ENCODE measurements at places on chromosomes 16 and 17.

GRCh38 chr17:44795421-44795820 is 34.7 kb downstream of the GJC1 start:
- H3K36me3 ChIP-seq, result peaks cover 5% of the 10 kb centered on the region
- peak overlapping the region; percentile 70 for H3K27ac ChIP-seq
- H3K27me3 ChIP-seq, result no peaks in the 10 kb centered on the region
- no peak for DNase-seq

GRCh38 chr16:65306300-65306699 is 184.4 kb upstream of the CDH11 start:
- DNase-seq, result no peak
- no peak overlapping the region for H3K4me3 ChIP-seq

DNA sequence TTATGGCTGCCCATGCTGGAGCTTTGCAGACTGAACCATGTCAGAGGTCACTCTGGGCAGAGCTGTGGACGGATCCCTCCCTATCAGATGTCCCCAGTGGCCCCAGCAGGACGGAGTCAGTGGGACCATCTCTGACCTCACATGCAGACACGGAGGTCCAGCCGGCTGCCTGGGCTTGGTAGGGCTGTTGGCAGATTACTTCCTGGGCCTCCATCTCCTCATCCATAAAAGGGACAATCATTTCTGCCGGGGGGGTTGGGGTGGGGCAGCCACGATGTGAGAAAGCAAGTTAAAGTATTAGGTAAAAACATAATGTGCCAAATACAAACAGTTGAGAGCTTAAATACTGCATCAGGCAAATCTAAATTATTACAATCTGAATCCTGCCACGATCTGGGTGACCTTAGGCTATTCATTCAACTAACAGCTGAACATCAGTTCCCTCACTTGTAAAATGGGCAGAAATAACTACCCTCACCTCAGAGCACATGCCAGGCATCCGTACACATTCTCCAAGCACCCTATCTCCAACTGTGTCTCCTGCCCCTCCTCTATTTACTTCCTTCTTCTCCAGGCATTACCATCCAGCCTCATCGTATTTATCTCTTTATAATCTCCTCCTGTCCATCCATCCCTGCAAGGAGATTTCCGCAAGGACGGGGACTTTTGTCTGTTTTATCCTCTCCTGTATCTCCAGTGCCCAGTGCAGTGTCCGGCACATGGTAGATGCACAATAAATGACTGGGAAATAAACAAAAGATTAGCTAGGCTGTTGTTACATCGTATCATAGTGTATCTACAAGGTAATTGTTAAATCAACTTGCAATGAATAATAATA is 192.3 kb upstream of the FOXF1 start:
- H3K27ac ChIP-seq, result no peak overlapping the region
- H3K27me3 ChIP-seq, result peaks cover 2% of the 10 kb centered on the region
- no peak for DNase-seq
- H3K4me3 ChIP-seq, result no peak overlapping the region
- no peaks in the 10 kb centered on the region for H3K36me3 ChIP-seq
- peaks cover 9% of the 10 kb centered on the region for H3K4me1 ChIP-seq

GRCh38 chr16:7487574-7488323 is 155.1 kb downstream of the RBFOX1 start:
- peaks cover 10% of the 10 kb centered on the region for H3K27me3 ChIP-seq
- H3K27ac ChIP-seq, result no peak overlapping the region
- H3K4me1 ChIP-seq, result no peaks in the 10 kb centered on the region
- H3K4me3 ChIP-seq, result no peak overlapping the region
- peaks cover 74% of the 10 kb centered on the region for H3K36me3 ChIP-seq
- no peak for DNase-seq

DNA sequence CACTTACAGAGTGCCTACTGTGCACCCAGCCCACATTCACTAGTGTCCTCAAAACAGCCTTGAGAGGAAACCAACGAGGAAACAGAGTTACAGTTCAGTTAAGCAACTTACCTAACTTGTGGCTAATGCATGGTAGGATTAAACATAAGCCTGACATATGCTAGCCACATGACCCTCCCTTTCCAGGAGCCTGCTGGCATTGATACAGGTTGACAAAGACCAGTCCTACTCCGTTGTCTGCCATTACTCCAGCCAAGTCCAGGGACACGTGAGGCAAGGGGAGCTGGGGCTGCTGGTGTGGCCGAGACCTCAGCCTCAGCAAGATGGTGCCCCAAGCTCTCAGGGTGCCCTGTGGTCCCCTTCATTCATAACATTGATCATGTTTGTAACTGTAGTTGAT is 37.9 kb downstream of the SNX20 start:
- H3K4me1 ChIP-seq, result peaks cover 15% of the 10 kb centered on the region
- no peak for DNase-seq
- no peaks in the 10 kb centered on the region for H3K27me3 ChIP-seq
- no peaks in the 10 kb centered on the region for H3K36me3 ChIP-seq

DNA sequence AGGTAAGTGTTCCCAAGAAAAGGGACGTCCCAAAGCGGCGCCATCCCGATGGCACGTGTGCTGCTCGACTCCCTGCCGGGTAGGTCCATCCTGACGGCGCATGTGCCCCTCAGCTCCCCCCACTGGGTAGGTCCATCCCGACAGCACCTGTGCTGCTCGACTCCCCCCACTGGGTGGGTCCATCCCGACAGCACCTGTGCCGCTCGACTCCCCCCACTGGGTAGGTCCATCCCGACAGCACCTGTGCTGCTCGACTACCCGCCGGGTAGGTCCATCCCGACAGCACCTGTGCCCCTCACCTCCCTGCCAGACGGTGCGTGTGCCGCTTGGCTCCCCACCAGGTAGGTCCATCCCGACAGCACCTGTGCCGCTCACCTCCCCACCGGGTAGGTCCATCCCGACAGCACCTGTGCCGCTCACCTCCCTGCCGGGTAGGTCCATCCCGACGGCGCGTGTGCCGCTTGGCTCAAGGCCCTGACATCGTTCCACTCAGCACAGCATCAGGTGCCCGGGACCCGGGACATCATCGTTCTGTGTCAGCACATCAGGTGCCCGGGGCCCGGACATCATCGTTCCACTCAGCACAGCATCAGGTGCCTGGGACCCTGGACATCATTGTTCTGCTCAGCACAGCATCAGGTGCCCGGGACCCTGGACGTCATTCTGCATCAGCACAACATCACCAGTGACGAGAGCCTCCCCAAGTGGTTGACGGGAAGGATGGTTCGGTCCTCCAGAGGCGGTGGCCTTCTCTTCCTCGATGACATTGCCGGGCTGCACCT is 5.7 kb upstream of the FN3K start:
- peaks cover 26% of the 10 kb centered on the region for H3K36me3 ChIP-seq
- DNase-seq, result no peak
- peaks cover 12% of the 10 kb centered on the region for H3K27me3 ChIP-seq
- no peak overlapping the region for H3K4me3 ChIP-seq
- H3K4me1 ChIP-seq, result no peaks in the 10 kb centered on the region

DNA sequence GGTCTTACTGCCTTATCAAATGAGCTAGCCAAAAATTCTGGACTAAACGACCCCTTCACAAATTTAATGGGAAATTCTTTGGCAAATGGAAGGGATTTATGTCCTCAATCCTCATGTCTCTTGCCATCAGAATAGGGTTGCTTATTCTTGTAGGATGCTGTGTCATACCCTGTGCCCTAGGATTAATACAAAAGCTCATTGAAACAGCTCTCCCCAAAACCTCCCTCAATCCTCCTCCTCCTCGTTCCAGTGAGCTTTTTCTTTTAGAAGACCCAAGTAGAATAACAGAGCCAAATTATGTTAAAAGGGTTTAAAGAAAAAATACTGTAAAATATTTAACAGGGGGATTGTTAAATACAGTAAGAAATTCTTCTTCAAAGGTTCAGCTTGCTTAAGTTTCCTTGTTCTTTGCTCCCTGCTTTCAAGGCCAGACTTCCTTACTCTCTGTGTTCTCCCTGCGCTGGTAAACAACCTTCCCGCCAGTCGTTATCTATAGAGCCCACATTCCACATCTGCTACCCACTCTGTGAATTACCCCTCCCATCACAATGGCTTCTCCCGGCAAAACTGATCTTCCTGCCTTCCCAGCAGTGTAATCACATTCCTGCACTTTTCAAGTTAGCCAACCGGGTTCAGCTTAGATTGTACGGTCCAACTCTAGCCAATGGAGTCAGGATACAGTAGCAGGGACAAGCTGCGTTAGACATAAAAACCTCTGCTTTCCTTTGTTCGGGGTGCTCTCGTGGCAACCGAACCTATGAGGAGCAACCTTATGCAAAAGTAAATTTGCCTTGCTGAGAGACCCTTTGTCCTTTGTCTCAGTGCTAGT is 9.7 kb downstream of the HPR start:
- H3K27ac ChIP-seq, result peak overlapping the region; percentile 60
- no peak for DNase-seq
- H3K36me3 ChIP-seq, result no peaks in the 10 kb centered on the region
- H3K4me1 ChIP-seq, result peaks cover 7% of the 10 kb centered on the region

DNA sequence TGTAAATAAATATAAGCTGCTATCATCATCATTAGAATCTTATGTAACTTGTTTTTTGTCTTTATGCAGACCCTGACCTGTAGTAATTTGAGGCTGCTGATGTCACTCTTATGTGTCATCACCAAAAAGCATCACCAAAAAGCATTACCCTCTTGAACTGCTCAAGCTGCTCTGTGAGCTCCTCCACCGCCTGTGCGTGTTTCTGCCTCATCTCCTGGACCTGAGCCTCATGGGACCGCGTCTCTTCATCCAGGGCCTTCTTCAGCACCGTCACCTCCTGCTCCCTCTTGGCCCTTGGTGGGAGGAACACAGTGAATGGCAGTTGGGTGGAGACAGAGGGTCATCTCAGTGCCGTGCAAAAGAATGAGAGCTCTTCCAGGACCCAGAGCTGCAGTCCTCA is 82.4 kb downstream of the NDE1 start:
- no peak for DNase-seq
- no peak overlapping the region for H3K27ac ChIP-seq
- H3K4me1 ChIP-seq, result peaks cover 6% of the 10 kb centered on the region
- H3K36me3 ChIP-seq, result no peaks in the 10 kb centered on the region
- H3K27me3 ChIP-seq, result no peaks in the 10 kb centered on the region
- H3K4me3 ChIP-seq, result no peak overlapping the region

GRCh38 chr16:56742030-56742984 is 12.4 kb downstream of the NUP93 start:
- H3K4me3 ChIP-seq, result no peak overlapping the region
- peaks cover 39% of the 10 kb centered on the region for H3K4me1 ChIP-seq
- no peak overlapping the region for H3K27ac ChIP-seq
- H3K27me3 ChIP-seq, result 0 out of 2 replicates have a peak, but pooled peaks cover 3% of the 10 kb centered on the region

- H3K27me3 ChIP-seq, result no peaks in the 10 kb centered on the region
- peak; percentile 88 for DNase-seq
- H3K27ac ChIP-seq, result peak overlapping the region; percentile 41
- H3K4me1 ChIP-seq, result peaks cover 35% of the 10 kb centered on the region
Measured at GRCh38 chr16:28090646-28091377, 27.3 kb upstream of the GSG1L start.

DNA sequence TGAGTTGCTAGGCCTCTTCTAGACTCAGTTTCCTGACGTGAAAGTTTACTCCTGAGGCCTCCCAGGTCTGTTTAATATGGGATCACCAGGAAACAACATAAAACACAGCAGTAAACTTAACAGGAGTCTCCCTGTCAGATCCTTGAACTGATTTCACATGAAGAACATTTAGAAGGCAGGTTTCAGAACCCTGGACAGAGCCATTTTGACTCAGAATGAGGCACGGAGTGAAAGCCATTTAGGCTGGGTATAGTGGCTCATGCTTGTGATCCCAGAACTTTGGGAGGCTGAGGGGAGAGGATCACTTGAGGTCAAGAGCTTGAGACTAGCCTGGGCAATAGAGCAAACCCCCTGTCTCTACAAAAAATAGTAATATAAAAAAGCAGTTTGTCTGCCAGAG is 289.1 kb downstream of the CA10 start:
- no peak overlapping the region for H3K27ac ChIP-seq
- peaks cover 30% of the 10 kb centered on the region for H3K36me3 ChIP-seq
- H3K4me3 ChIP-seq, result no peak overlapping the region
- peaks cover 4% of the 10 kb centered on the region for H3K27me3 ChIP-seq

DNA sequence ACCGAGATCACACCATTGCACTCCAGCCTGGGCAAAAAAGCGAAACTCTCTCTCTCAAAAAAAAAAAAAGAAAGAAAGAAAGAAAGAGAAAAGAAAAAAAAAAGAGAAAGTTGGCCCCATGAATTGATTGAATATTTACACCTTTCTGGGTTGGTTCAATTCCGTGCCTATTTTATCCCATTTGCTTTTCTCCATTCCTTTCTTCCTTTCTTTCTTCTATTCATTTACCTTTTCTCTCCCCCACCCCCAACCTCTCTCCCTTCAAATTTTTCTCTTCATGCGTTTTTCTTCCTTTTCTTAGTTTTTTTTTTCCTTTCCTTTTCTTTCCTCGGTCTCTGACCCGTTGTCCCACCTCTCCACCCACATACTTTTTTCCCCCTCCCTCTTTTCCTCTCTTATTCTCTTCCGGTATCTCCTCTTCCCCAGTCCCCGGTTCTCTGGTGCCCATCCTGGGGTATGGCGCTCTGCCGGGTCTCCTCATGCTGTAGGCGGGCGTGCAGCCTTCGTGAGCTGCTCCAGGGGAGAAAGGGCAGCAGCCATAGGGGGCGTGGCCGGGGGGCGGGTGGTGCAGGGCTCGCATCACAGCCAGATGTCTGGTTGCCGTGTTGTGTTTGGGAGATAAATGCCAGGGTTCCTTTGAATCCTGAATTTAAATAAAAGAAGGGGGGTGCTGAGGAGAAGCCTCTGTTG is 5.3 kb upstream of the COL1A1 start:
- peak overlapping the region; percentile 51 for H3K4me3 ChIP-seq
- peak; percentile 81 for DNase-seq
- peaks cover 59% of the 10 kb centered on the region for H3K27me3 ChIP-seq
- peaks cover 66% of the 10 kb centered on the region for H3K4me1 ChIP-seq

GRCh38 chr17:77096570-77097214 is 44.1 kb upstream of the SEC14L1 start:
- DNase-seq, result no peak
- peak overlapping the region; percentile 60 for H3K27ac ChIP-seq
- peaks cover 32% of the 10 kb centered on the region for H3K4me1 ChIP-seq
- peaks cover 44% of the 10 kb centered on the region for H3K36me3 ChIP-seq
- H3K27me3 ChIP-seq, result no peaks in the 10 kb centered on the region
- no peak overlapping the region for H3K4me3 ChIP-seq

All from WTC11 (cell line).